ENCODE measurements at places on chromosomes 3 and 15.

DNA sequence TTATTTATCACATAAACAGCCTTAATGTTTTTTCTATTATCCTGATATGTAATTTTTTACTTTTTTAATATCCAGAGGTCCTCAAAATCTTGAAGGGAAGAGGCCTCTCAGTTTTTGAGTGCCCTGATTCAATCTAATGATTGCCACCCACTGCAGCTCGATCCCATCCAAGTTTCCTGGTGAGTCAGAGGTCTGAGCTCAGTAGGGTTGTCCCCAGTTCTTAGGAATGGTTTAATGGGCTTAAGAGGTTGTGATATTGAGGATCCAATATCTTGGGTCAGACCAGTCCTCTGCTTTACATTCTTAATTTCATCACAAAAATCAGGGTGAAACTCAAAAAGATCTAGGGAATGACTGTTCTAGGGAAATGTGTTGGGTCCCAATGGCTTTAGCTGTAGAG, 238.5 kb downstream of the NSUN3 start:
- no peak for DNase-seq

DNA sequence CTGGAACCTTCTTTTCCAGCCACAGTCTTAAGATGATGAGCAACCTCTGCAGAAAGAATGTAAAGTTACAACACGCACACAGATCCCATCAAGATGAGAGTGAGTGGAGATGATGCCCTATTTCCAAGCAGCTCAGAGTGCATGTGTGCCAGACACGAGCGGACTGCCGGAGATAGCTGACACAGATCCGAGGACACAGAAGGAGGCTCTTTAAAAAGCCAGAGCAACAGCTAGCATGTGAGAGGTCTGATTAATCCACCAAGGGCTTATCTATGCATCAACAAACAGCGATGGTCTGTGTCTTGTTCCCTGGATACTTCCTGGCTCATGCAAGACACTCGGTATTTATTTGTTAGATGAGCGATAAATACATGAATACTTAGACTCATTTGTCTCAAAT, 128.6 kb upstream of the DLG1 start:
- DNase-seq = no peak

- no peak for DNase-seq
Measured at GRCh38 chr15:91942720-91943394, 89.3 kb downstream of the SLCO3A1 start.

- DNase-seq = no peak
Measured at GRCh38 chr3:121592856-121593702, at the start of gene FBXO40. FBXO40 (plus strand) TSS chr3:121593379; CDS start chr3:121620576, 27,197 bp downstream.

- DNase-seq = no peak
Measured at GRCh38 chr3:113277414-113277813, 66.1 kb downstream of the BOC start.

- DNase-seq = no peak
Measured at GRCh38 chr3:129562803-129563202, 19.8 kb downstream of the H1-8 start.

DNA sequence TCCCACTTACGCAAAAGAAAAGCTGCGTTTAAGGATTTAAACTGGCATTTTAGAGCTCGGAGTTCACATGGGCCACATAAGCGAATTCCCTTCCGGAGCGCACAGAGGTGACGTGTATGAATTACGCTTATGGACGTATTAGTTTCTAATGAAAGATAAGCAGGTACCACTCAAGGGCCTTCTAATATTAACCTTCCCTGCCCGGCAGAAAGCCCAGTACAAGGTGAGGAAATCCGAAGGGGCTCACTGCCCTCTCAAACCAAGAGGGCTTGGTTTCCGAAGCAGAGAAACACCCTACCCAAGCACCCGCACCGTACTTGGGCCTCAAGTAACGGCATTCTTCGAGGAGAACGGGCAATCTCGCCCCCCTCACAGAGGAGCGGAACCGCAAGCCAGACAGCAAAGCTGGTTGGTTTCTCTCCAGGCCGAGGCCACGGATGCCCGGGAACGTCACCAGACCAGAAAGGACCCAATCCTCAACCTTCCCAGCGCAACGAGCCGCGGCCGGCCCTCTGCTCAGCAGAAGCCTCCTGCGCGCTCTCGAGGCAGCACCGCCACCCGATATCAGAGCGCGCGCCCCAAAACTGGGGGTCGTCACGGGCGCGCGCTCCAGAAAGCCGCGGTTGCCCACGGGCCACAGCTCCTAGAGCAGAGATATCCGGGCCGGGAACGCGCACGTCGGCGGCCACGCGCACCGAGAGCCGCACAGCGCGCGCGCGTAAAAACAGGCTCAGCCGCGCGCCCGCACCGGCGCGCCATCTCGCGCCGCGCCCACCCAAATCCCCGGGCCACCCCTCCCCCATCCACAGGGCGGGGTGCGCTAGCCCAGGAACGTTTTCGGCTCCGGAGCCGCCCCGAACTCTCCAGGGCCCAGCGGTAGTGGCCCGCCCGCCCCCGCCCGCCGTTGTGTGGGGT, 676 bp downstream of the QRICH1 start:
- DNase-seq = peak; percentile 54

DNA sequence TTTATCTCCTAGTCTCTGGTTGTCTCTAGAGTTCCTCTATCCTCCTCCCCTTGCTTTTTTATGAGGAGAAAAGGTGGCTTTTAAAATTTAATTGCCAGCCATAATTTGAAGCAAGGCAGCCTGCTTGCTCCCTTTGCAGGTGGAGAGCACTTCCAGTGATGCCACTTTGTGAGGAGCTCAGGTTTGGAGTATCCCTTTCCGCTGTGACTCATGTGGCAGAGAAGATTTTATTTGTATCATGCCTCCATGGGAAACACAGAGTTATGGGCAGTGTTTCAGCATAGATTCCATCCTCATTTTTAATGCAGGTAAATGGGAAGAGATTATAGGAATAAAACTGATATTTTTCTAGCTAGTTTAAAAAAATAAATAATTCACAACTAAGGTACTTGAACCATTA, 7.0 kb downstream of the PPM1L start:
- DNase-seq = no peak

DNA sequence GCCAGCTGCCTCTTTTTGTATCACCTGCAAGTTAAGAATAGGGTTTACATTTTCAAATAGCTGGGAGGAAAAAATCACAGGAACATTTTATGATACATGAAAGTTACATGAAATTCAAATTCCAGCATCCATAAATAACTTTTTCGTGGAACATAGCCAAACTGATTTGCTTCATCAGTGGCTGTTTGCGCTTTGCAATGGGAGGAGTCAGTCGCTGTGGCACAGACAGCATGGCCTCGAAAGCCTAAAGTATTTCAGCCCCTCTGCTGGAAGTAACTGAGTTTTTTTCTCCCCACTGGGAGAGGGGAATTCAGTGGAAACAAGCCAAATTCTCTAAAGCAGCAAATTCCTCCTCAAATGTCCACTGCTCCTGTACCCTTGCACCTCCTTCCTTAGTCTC, 271.9 kb downstream of the SUCLG2 start:
- no peak for DNase-seq

DNA sequence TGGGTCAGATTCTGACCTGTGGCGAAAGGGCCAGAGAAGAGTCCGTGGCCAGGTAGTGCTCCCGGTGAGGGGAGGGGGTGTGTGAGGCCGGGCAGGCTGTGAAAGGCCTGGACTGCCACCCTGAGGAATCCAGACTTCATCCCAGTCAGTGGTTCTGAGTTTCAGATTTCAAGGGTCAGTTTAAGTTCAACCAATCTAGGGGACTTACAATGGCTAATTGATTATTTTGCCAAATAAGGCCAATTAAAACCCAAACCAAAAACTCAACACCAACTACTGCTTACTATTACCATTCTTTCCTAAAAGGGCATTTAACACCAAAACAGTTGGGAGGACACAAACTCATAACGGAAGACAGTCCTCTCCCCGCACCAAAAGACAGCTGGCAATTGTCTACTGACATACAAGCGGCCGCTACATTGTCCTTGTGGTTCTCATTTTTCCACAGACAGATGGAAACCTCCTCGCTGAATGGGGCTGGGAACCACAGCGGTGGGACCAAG, 30.5 kb downstream of the TMEM44 start:
- no peak for DNase-seq

DNA sequence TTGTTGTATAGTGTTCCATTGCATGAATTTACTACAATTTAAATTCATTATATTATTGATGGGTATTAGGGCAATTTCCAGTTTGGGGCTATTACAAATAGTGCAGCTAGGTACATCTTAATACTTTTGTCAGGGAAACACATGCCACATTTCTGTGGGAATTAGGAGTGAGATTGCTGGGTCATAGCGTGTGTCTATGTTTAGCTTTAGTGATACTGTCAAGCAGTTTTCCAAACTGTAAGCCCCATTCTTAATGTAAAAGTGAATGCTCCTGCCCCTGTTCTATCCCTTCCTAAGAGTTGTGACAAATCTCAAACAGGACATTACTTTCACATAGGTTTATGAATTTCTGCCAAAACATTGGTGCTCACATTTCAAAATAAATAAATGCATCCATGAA, 184.5 kb upstream of the ANKRD28 start:
- DNase-seq = no peak

- DNase-seq = no peak
Measured at GRCh38 chr3:149585401-149585726, 72.5 kb downstream of the WWTR1 start.

DNA sequence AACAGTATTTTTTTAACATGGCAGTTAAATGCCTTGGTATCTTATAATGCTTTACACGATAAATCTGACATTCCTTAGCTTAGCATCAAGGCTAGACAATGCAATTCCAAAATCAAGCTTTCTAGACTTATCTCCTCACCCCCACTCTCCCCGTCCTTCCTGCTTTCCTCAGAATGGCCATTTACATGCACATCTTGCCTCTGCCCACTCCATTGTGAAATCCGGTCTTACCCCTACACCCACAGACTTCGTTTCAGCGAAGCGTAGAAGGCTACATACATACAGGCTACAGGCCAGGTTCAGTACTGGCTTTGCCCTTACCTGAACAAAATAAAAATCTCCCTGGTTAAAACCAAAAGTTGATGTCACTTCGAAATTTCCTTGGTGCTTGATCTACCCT, 58.6 kb upstream of the SLC12A8 start:
- no peak for DNase-seq

- no peak for DNase-seq
Measured at GRCh38 chr3:36591959-36592358, 172.4 kb downstream of the DCLK3 start.

DNA sequence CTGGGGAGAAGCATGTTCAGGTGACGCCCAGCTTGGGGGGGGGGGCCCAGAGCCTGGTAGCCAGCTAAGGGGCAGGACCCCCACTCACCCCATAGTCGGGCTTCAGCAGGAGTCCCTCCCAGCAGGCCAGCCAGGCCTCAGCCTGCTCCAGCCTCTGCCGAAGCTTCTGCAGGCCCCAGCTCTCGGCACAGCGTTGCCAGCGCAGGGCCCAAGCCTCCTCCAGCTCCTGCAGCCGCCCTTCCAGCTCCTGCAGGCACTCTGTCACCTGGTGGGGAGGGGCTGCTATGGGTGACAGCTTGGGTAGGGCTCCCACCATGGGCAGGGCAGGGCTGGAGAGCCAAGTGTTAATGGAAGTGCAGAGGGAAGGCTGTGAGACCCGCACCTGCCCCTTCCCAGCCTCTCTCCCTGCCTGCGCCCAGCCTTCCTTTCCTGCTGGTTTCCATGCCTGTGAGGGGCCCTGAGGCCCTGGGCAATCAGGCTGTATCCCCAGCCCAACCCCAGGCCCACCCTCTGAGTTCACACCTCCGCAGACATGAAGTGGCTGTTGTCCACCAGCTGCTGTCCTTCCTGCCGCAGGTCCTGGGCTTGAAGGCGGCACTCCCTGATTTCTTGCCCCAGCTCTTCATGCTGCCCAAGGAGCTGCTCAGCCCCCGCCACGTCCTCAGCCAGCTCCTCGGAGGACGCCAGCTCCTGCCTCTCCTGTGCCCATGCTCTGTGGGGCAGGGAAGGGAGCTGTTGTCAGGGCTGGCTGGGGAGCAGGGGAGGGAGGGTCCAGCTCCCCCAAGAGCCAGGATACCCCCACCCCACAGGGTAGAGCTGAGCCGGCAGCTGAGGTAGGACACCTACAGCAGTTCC, 14.3 kb downstream of the PLA2G4B start:
- no peak for DNase-seq

- DNase-seq = no peak
Measured at GRCh38 chr3:278300-279064, 81.9 kb downstream of the CHL1 start.

DNA sequence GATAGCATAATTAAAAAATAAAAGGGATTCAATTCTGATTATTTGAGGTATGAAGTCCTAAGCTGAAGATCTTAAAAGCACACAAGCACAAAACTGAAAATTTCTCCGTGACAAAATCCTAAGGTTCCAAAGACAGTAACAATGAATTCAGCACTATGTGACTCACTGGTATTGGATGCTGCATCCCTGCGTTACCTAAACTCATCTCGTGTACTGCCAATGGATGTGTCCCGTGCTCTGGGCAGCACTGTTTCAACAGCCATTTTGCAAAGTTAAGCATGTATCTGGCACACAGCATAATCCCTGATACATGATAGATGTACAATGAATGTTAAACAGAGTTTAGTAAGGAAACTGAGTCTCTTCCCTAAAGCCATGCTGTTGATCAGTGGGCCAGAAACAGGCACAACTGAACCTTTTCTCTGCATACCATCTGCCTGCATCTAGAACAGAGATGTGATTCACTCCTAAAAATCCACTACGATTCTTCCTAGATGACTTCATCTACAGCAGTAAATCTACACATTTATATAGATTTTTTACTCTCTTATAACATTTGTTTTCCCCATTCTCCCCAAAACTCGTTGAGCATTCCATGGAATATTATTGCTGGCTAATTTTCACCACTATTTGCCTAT, 14.3 kb downstream of the SUCLG2 start:
- no peak for DNase-seq

- DNase-seq = no peak
Measured at GRCh38 chr15:74902295-74903075, 4.2 kb downstream of the FAM219B start.

DNA sequence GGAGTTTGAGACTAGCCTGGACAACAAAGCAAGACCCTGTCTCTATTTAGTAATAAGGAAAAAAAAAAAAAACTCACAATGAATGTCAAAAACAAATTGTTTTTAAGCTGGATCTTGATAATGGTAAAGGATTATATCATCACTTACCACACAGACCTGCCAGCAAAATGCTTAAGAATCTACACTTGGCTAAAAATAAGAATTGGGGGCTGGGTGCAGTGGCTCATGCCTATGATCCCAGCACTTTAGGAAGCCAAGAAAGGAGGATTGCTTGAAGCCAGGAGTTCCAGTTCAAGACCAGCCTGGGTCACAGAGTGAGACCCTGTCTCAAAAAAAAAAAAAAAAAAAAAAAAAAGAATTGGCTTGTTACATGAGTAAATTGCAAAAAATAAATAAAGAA, 31.0 kb downstream of the ACAP2 start:
- no peak for DNase-seq

DNA sequence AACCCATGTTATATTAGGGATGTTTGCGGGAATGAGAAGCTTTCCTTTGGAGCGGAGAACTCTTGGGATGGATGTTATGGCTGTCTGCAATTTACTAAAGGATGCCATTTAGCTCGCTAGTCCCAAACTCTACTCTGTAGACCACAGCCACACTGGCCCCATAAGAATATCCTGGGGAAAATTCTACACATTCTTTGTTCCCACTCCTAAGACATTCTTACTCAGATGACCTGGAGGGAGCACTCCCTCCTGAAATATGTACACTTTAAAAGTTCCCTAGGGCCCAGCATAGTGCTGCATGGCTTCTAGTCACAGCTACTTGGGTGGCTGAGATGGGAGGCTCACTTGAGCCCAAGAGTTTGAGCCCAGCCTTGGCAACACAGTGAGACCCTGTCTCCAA, 288.7 kb upstream of the RORA start:
- DNase-seq = no peak

Data from activated naive CD8-positive, alpha-beta T cell treated with anti-CD3 and anti-CD28 coated beads, Interleukin-2, amount 50 U/mL, for 16 hours (primary cell).